ENCODE measurements at places on chromosomes 16 and 17. TPM values are rescaled to one million over a fixed set of nuclear protein-coding genes. Genes with fewer than 3 reads are reported as not detected.

GRCh38 chr16:89013692-89014402 is 36.8 kb upstream of the CBFA2T3 start:
- DNase-seq, result no peak

The TBC1D3G gene
- not detected for total RNA-seq

The XYLT1 gene
- total RNA-seq, result 6.2 TPM

DNA sequence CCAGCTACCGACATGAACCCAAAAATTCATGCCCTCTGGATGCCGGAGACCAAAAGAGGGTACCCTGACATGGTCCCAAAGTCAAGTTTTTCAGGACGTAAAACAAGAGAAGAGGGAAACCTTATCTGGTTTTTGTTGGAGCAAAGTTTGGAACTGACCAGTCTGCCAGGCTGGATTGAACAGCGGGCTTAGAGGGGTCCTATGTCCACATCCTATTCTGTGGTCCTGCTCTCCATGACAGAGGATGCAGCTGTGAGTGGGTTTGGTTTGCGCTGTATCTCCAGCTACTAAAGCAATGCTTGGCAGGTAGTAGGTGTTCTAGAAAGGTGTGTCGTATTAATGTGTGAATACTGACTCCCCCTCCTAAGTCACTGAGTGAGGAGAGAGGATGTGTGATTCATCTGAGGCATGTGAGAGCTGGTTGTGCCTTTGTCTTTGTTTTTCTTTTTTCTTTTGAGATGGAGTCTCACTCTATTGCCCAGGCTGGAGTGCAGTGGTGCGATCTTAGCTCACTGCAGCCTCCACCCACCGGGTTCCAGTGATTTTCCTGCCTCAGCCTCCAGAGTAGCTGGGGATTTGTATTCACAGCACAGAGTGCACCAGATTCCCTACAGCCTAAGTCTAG is 31.0 kb downstream of the PMM2 start:
- no peak for DNase-seq

DNA sequence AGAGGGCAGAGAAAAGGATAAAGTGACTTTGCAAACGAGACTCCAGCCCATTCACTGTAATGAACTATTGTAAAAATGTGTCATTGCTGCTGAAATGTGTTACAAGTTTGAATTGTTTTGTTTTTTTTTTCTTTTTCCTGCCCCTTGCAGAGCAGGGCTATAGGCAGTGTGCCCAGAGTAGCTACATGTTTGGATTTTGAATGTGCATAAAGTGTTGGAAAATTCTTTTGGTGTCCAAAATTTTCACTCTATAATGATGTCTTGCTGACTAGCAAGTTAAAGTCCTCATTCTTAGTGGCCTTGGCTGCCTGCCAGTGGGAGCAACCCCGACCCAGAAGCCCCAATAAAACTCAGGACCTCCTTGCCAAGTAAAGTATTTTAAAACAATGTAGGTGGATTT is 66.5 kb downstream of the IGF2BP1 start:
- no peak for DNase-seq

GRCh38 chr16:73329358-73330286 is 281.7 kb upstream of the ZFHX3 start:
- no peak for DNase-seq

The CDH13 gene
- not detected for total RNA-seq

- no peak for DNase-seq
Measured at GRCh38 chr17:71986886-71987285, 133.9 kb upstream of the SOX9 start.

GRCh38 chr17:14940938-14941265 is 324.2 kb downstream of the PMP22 start:
- no peak for DNase-seq

- DNase-seq, result no peak
Measured at GRCh38 chr16:81455720-81456494, 11.3 kb downstream of the CMIP start.

The ZFP3 gene
- total RNA-seq, result 2.2 TPM

DNA sequence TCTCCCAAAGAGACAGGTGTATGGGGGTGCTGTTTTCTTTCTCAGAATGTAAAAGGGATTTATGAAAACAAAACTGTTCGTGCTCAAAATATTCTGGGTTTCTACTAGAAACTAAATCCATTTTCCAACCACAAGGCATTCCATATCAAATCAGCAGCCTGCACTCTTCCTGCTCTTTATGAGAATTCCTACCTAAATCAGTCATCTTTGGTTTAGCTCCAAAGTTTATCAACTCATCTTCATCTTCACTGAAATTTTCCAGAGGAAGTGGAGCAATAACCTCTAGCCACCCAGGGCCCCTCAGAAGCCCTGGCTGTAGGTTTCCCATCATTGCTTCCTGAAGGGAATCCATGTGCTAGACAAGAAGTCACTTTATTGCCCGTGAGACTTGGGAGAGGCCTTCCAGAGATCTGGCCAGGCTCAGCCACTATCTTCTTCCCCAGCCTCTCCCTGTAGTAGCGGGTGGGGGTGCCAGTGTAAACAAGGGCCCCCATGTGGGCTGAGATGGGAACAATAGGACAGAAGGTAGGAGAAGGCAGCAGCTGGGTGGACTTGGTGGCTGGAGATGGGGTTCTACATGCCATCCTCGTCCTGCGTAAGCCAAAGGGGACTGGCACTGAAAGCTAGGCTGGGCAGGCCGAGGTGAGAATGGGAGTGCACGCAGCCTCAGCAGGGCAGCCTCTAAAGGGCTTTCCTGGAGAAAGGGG is 22.0 kb upstream of the ALDH3A1 start:
- DNase-seq, result no peak

DNA sequence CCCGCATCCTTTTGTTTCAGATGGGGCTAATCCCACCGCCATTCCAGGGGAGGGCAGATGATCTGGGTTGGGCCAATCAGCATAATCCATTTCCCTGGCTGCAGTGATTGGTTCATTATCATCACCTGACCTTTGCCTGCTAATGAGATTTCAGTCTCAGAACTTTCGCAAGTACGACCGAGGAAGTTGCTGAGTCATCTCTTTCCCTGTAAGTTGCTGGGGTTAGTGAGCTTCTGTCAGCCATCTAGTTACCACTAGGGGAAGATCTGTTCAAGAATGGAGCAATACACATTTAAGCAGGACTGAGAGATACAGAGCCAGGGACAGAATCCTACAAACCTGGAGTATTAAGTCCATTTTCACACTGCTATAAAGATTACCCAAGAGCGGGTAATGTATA is 65.3 kb upstream of the NUDT7 start:
- peak; percentile 8 for DNase-seq

DNA sequence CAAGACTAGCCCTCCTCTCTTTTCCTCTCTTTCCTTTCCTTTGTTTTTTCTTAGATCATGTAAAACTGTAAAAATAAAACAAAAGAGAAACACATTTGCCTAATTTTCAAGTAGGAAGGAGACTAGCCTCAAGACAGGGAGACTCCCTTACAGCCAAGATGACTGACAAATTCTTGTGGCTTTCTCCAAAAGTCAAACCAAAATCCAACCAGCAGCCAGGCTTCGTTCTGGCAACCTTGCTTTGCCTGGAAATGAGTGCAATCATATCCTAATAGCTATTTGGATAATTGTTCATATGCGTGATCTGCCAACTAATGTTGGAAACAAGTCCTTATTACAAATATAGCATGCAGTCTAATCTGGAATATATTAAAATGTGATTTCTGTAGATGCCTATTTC is 868.9 kb upstream of the SOX9 start:
- DNase-seq, result no peak

The SCARF1 gene
- total RNA-seq, result 1.2 TPM

DNA sequence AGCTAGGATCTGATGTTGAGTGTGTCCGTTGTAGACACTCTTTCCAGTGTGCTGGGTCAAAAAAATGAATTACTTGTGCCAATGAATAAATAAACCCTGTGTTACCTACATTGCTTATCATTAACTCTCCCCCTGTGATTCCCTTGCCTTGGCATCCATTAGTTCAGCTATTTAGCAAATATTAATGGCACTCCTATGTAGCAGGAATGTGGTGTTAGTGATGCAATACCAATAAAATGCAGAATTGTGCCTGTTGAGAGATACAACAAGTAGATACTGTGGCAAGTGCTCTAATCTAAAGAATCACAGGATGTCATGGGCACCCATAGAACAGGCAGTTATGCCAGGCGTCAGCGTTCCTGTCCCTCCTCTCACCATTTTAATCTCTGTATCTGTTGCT is 343.2 kb downstream of the PMP22 start:
- no peak for DNase-seq

GRCh38 chr16:88769617-88770460 is 15.2 kb downstream of the PIEZO1 start:
- peak; percentile 69 for DNase-seq

GRCh38 chr17:60652454-60653247 is 25.0 kb upstream of the BCAS3 start:
- DNase-seq, result no peak

GRCh38 chr17:16255481-16255921 is 38.5 kb downstream of the PIGL start:
- DNase-seq, result no peak

GRCh38 chr16:49484936-49485335 is 111.3 kb downstream of the C16orf78 start:
- DNase-seq, result no peak

Measured in activated CD4-positive, alpha-beta T cell treated with anti-CD3 and anti-CD28 coated beads for 36 hours (primary cell).